Posterior cingulate gyrus (tissue), 11 donors: ENCODE measurements at places on chromosomes 7 and 10.

DNA sequence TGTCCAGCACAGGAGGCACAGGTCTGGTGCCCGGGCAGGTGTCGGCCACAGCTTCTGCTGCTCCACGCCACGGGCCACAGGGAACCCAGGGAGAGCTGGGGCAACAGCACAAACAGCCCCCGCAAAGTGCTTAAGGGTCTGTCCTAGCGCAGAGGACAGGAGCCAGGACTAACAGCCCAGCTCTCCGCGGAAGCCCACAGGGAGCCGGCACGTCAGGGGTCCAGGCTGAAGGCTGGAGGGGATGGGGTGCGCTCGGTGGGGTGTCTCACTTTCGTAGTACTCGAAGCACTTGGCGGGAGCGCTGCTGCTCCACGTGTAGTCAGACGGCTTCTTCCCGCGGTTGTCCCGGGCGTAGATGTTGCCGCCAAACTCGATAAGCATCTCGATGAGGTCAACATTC, 24.9 kb downstream of the ASB13 start:
- DNase-seq: no peak

DNA sequence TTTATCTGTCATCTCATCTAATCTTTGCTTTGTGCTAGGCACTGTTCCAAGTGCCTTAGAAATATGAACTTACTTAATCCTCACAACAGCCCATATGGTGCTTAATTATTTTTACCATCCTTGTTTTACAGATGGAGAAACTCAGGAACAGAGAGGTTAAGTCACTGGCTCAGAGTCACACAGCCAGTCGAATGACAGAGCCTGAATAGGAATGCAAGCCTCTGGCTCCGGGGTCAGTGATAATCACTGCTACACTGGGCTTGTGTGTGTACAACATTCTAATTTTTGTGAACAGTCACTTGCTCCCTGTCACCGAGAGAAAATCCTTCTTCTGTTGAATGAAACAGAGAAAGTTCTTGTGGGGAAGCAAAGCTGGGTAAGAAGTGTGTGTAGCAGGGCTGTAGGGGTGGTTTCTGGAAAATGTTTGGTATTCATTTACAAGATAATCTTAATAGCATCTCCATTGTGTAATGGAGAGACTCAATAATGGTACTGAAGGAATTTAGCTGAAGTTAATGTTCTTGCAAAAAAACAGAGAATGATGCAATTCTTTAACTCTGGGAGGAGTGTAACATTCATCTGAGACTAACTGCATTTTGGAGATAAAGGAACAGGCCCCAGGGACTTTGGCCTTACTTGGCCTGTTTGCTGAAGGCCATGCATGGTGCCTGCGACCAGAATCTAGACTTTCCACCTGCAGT, 290.6 kb downstream of the FRMD4A start:
- DNase-seq: no peak

GRCh38 chr10:80646366-80646765, 108.7 kb downstream of the SH2D4B start:
- no peak for DNase-seq

DNA sequence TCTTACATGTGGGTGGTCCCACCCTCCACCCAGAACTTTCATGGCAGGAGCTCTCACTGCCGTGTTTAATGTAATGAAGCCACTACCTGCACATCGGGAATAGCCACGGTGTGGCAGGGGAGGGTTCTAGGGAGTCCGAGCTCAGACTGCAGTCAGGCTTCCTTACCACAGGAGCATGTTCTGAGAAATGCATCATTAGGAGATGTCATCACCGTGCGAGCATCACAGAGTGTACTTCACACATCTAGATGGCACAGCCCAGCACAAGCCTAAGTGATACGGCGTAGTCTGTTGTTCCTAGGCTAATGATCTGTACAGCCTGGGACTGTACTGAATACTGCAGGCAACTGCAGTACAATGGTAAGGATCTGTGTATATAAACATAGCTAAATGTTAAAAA, 153.0 kb upstream of the LANCL2 start:
- DNase-seq: no peak

- no peak for DNase-seq
Observed at GRCh38 chr7:54080971-54081370, 461.2 kb upstream of the VSTM2A start.

DNA sequence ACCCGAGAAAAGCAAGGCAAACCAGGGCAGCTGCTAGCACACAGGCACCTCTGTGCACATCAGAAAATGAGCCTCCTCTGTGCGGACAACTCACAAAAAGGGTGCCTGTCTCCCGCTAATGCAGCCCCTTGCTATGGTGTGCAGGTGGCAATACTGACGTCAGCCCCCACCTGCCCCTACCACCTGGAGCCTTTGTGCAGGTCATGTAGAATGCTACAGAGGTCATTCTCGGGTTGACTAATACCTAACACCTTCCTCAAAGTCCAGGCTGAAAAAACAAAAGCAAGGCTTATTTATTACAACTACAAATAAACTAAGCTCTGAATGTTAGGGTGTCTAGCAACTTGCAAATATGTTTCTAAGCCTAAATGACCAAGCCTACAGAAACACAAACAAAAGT, 13.9 kb downstream of the PIP4K2A start:
- no peak for DNase-seq

DNA sequence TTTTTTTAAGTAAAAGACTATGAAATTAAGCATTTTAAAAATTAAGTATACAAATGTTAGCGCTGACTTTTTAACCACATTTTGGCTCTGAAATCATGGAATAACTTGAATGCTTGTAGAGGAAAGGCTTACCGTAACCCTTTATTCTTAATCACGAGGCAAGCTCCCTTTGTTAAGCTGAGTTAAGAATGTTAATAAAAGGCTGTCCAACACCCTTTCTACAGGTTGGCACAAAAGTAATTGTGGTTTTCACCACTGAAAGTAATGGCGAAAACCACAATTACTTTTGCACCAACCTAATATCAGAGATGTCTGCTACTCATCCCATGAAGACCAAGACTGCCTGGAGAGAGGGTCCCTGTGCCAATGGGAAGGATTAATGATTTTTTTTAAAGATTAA, 70.6 kb downstream of the STK17A start:
- DNase-seq: no peak

DNA sequence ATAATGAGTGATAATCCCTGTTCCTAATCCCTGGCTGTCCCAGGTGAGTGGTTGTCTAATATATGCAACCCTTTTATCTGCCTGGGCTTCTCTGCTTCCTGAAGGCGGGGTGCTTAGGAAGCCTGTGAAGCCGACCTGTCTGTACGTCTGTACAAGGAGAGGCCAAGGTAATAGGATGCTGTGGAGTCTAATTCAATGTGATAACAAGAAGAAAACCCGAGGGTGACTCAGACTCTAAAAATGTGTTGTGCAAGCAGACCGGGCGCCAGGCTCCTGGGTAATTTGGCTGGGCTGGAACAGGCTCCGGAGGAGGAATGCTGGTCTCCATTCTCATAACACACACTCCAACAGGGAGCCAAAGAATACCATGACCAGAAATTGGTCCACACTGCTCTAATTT, 43.6 kb downstream of the THNSL1 start:
- DNase-seq: peak; percentile 84
